ENCODE measurements at places on chromosomes 3 and 15.

GRCh38 chr3:127544803-127545201 is 45.7 kb downstream of the TPRA1 start:
- no peak for DNase-seq

GRCh38 chr15:100516643-100517512 is 11.9 kb downstream of the CERS3 start:
- DNase-seq, result no peak

DNA sequence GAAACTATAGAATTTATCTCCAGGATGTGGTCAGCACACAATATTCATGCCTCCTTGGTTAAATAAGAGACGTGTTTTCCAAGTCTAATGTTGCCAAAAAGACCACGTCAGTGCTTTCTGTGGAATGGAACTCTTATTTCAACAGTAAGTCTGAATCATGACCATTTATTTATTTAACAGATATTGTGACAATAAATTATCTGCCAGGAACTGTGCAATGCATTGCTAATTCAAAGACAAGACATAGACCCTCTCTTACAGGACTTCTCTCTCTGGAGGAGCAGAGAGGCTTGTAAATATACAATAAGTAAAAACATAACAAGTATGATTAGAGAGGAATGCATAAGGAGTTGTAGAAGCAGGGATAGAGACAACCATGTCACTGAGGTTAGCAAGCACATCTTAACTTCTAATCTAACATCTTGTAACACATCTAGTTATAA is 227.5 kb downstream of the DTWD1 start:
- no peak for DNase-seq

- DNase-seq, result no peak
Observed at GRCh38 chr15:71276336-71276665, 161.0 kb downstream of the THSD4 start.

DNA sequence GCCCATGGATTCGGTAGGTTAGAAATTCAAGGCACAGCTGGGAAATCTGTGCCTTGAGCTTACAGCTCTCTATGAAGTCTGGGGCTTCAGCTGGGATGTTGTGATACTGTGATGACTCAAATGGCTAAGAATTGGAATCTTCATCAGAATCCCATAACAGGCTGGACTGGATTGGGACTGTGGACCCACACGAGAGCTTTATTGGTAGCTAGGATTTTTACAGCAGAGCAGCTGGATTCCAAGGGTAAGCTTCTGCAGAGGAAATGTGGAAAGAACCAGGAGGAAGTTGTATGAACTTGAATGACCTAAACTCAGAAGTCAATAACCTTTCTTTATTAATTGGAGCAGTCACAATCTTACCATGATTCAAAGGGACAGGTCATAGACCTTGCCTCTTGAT is 1187.1 kb downstream of the ROBO1 start:
- DNase-seq, result no peak

Measured in stimulated activated naive CD4-positive, alpha-beta T cell treated with Interleukin-2 at 50 U/mL for 16 hours (primary cell).